ENCODE measurements at places on chromosomes 6 and 20.

- no peak for DNase-seq
Measured at GRCh38 chr6:77326029-77326428, 137.3 kb downstream of the HTR1B start.

- DNase-seq: no peak
Measured at GRCh38 chr6:151300267-151300991, 60.7 kb downstream of the AKAP12 start.

DNA sequence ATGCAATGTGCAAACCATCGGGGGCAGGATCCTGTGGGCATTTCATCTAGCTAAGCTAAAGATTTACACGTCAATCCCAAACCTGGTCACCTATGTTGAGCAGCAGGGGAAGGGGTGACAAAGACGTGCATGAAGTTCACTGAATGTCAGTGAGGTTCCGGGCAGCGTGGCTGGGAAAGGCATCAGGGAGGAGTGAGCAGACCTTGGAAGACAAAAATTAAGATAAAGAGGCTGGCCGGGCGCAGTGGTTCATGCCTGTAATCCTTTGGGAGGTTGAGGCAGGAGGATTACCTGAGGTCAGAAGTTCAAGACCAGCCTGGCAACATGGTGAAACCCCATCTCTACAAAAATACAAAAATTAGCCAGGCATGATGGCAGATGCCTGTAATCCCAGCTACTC, 126.1 kb downstream of the PREX1 start:
- DNase-seq: no peak

GRCh38 chr6:71349395-71349794, 60.8 kb downstream of the OGFRL1 start:
- no peak for DNase-seq

DNA sequence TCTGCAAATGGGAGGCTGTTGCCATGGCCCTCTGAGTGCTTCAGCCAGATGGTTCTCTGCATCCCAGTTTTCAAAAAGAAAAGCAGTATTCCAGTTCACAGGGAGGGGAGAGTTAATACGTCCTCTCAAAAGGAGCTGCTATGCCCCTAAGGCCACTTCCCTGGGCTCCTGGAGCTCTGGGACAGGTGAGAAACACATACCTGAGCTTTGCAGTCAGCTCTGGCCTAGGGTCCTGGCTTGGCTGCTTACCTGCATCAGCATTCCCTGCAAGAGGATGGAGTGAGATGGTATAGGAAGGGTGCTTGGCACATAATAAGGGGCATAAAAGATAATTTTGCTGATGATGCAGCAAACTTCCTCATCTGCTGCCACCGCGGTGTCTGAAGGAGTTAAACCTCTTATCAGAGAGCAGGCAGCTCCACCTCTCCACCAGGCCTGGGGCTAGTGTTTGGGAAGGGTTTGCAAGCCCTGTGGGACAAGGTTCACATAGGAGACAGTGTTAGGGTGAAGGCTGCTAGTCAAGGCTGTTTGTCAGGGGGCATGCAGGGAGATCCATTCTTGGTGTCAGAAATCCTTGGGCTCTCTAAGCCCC, 62.7 kb downstream of the SLC24A3 start:
- DNase-seq: no peak

DNA sequence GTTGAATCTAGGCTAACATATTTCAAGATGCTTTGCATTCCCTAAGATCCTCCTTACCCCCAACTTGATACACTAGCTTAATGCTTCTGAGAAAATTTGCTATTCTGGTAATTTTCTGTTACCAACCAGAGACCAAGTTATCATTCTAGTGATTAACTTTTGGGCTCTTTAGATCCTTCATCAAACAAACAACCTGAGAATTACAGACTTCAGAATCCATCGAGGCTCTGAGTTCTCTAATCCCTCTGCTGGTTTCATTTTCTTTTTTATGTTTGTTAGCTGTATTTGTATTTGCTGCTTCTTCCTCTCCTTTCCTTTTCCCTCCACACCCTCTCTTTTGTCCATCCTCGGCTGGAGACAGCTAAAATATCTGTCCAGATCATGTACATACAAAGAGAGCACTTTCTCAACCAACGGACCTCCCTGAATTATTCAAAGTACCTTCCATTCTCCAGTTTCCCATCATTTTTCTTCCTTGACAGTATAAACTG, 98.7 kb upstream of the RIPOR2 start:
- no peak for DNase-seq

GRCh38 chr20:31594558-31595379, 10.3 kb upstream of the ID1 start:
- DNase-seq: no peak

DNA sequence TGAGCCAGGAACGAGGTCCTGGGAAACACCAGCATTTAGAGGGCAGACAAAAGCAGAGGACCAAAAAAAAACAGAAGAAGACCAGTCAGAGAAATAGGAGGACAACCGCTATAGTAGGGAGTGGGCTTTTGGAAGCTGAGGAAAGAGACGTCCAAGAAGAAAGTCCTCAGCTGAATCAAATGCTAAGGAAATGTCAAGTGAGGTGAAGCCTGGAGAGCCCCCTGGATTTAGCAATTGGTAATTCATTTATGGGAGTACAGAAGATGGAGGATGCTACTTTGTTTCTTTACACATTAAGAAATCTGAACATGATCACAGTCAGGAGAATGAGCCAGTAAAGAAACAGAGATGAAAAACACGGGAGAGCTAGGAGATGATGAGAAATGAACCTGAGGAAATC, 41.1 kb downstream of the LRP11 start:
- DNase-seq: no peak

DNA sequence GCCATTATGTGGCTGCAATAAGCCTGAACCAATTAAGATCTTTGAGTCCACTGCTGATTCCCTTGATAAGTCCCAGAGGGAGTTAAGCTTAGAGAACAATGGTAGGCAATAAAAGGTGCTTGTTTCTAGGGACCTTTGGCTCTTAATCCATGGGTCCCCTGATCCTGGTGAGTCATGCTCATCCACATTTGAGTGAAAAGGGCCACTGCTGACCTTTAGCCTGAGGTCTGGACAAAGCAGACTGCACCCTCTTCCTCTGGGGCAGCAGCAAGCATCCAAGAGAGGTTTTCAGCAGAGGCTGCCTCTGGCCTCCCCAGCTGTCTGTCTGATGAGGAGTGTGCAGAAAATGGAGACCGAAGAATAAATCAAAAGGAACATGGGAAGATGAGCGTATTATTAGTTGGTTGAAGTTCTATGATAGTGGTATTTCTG, 16.1 kb upstream of the SCGN start:
- DNase-seq: no peak

- DNase-seq: no peak
Measured at GRCh38 chr6:111536910-111537527, 54.0 kb upstream of the REV3L start.

DNA sequence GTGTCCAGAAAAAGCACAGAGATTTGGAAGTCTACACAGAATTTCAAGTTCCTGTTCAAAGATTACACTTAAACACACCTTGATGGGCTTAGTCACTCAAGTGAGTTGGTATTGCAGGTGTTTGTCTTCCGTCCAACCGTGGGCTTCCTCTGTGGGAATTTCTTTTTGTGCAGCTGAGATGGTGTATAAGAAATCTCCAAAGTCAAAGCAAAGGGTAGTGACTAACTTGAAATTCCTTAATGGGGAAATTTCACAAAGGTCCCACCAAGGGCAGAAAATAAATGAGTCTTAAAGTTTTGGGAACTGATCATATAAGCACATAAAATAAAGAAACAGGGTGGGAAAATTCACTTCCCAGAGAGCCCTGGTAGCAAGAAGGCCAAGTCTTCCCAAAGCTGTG, 102.0 kb upstream of the TNFAIP3 start:
- no peak for DNase-seq

- DNase-seq: no peak
Measured at GRCh38 chr6:3410385-3411360, 46.2 kb downstream of the SLC22A23 start.

GRCh38 chr6:101770116-101770515, 376.6 kb downstream of the GRIK2 start:
- no peak for DNase-seq

- no peak for DNase-seq
Measured at GRCh38 chr20:19074356-19074755, 138.1 kb upstream of the SLC24A3 start.

Data from esophagus squamous epithelium (tissue), 5 donors.